Iris pigment epithelial cell (primary cell): ENCODE measurements at places on chromosomes 4 and X.
A peak's percentile ranks its signal among the peaks of the same experiment; 100 is the strongest.

GRCh38 chr4:47263721-47264120 lies 199.8 kb downstream of the COMMD8 start:
- no peak for DNase-seq

GRCh38 chrX:16711219-16711811 lies 1.2 kb downstream of the CTPS2 start:
- no peak for DNase-seq

DNA sequence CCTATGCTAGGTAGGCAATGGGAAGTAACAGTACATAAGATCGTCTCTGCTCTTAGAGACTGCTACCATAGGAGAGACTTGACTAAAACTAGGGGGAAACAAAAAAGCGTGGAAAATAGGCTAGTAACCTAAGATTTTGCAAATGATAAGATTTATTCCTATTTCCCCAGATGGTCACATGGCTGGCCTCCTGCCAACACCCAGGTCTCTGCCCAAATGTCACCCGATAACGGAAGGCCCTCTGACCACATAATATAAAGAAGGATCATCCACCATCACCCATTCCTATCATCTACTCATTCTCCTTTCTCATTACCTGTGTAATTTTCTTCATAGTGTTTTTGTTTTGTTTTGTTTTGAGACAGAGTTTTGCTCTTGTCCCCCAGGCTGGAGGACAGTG lies 4.7 kb downstream of the LAMP2 start:
- DNase-seq = no peak

DNA sequence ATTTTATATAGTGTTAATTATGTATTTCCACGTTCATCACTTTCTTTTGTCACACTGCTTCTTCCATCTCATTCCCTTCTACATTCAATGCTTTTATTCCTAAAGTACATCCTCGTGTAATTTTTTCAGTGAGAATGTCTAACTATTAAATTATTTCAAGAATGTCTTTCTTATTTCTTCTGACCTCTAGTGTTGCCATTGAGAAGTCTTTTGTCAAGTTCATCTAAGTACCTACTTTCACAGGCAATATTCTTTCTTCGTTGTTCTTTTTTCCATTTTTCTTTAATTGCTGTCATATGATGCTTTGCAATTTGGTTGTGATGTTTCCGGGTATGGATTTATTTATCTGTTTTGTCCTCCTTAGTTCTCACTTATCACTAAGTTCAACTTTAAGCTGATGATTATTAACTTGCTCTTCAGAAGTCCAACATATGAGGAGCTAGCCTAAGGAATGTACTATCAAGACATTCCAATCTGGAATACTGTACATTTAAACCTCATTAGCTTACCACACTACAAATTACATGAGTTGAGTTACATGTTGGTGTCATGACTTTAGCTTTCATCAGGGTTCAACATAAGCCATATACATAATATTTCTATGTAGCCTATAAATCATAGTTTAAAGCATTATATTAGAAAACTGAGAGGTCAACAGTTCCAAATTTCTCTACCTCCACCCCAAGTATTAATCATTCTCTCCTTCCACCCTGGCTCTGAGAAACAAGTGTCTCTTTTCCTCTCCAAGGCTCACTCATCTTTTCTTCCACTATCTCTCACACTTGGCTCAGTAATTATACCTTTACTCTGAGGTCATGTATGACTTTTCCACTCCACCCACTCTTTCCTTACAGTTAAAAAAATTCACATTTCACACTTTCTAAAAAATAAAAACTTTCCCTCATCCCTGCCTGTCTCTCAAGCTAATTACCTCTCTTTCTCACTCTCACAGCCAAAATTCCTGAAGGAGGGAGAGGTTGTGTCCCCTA lies 81.5 kb downstream of the COX18 start:
- DNase-seq = peak; percentile 27

- DNase-seq = no peak
These were observed 472.0 kb downstream of the IQCM start for GRCh38 chr4:149343614-149344013.

- no peak for DNase-seq
These were observed 10.9 kb upstream of the WFS1 start for GRCh38 chr4:6258741-6259140.

- no peak for DNase-seq
These were observed 398.6 kb upstream of the RASGEF1B start for GRCh38 chr4:81870275-81870674.

DNA sequence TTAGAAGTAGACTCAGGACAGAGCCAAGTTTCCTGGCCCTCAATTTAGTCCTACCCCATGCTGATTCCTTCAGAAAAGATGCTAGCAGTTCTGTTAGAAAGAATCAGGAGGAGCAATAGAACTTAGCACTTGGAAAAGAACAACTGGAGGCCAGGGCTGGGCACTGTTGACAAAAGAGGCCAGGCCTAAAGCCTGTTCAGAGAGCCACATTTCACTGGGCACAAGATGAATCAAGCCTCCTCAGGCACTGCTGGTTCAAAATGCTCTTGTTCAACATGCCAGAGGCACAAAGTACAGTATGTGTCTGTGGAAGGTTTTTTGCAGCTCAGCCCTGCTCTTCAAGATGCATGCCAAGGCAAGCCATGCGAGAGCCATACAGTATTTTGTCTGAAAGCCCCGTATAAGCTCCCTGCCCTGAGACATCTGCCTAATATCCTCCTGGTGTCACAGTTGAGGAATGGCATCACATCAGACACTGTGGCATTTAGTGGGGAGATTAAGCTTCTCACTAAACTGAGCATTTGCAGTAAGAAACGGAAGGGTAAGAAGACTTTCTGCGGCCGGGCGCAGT lies 53.7 kb downstream of the RASL11B start:
- DNase-seq = no peak

GRCh38 chrX:125895518-125895917 lies 270.6 kb downstream of the DCAF12L2 start:
- DNase-seq = no peak

DNA sequence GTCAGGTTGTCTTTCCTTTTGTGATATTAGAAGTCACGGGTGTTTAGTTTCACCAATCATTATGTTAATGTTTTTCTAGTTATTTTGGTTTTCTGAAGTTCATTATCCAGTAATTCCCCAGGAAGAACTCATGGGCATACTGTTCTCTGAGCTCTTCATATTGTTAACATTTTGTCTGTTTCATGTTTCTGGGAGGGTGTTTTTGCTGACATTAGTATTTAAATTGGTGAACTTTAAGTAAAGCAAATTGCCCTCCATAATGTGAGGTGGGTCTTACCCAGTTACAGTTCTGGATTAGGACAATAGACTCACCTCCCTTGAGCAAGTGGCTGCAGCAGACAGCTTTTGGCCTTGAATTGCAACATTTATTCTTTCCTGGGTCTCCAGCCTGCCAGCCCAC lies 163.4 kb downstream of the GPAT3 start:
- no peak for DNase-seq

DNA sequence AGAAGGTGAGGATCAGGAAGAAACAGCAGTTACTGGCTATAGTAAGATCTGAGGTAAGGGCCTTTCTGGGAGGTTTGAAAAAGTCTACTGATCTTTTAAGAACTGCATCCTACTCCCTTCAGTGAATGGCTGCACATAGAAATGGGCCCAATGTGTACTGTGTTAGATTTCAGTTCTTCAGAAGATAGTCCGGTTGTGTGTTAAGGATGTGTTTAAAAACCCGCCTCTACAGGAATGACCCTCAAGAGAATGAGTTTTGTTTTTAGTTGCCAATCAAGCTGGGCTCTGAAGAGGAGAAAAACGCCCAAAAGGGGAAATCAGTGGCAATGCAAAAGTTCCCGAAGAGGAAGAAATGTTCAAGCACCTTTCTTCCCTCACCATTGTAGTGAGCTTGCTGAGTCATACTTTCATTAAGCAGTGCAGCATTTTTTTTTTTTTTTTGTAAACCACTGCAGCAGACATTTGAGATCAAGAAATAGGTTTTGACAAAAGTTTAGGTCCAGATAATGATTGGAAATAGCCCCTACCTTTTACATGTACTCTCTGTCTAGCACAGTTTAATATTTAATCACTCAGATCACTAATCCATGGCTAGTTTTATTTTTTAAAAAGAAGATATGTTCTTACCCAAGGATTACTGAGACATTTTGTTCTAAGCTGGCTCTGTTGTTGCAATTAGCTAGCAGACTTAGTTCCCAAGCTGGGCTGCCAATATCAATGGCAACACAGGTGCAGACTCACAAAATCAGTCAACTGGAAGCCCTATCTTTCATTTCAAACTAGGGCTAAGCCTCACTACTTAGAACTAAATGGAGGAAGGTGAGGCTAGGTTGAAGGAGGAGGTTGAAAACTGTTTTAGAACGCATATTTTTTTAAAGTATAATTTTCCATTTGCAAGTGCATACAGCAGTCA lies 7.0 kb upstream of the TRPC5OS start:
- peak; percentile 4 for DNase-seq

DNA sequence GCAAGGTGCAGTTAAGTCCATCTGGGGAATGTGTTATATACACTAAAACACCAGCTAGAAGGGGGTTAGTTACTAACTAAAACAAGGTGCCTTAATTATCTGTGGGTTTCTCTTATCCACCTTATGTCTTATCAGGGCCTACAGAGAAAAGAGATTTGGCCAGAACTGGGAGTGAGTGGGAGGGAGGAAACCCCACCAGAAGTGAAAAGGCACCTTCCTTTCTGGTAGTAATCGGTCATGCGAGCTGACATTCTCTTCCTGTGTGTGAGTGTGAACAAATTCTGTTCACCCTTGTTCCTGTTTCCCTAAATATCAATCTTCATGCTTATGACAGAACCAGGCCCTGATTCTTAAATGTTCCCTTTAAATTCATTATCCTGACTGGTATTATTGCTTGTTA lies 43.5 kb downstream of the SRPX2 start:
- no peak for DNase-seq
